ENCODE measurements at places on chromosomes 6 and 20. TPM values are rescaled to one million over a fixed set of nuclear protein-coding genes. Genes with fewer than 3 reads are reported as not detected.

The NRN1 gene
- total RNA-seq, result 18.1 TPM

DNA sequence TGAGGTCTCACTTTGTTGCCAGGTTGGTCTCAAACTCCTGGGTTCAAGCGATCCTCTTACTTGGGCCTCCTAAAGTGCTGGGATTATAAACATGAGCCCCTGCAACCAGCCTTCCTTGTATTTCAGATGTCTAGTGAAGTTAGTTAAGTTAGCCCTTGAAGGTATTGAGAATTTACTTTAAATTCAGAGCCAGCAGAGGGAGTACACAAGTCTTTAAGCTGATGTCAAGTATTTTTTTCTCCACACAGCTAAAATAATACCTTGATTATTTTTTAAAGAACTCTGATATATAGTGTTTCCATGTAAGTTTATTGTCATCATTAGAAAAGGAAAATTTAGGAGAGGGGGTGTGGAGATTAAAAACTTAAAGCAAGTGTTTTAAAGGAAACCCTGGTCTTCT is 9.8 kb downstream of the FOXO3 start:
- no peak for DNase-seq

GRCh38 chr6:55953335-55953734 is 77.9 kb upstream of the BMP5 start:
- no peak for DNase-seq

GRCh38 chr6:9408402-9409117 is 973.2 kb upstream of the SLC35B3 start:
- DNase-seq, result no peak
